ENCODE measurements at places on chromosomes 7 and 10.
A peak's percentile ranks its signal among the peaks of the same experiment; 100 is the strongest.

DNA sequence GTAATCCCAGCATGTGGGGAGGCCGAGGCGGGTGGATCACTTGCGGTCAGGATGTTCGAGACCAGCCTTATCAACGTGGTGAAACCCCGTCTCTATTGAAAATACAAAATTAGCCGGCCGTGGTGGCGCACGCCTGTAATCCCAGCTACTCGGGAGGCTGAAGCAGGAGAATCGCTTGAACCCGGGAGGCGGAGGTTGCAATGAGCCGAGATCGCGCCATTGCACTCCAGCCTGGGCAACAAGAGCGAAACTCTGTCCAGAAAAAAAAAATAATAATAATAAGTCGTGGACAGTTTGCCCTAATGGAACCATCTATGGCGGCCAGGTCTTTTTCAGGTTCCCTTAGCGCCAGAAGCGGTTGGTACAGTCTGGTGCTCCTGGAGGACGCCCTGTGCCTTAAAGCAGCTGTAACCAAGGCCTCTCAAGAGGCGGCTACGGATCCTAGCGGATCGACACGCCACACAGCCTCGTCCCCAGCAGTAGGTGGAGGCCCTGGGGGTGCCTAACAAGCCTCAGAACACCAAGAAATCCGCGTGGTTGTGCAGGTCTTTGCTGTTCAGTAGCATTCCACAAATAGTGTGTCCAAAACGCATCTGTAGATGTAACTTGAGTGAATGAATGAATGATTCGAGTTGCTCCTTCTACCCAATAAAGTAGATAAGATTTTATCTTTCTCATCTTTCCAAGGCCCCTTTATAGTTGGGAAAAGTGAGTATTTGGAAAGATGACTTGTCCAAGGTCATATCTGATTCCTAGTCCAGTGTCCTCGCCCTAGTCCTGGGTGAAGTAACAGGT lies 982 bp downstream of the PGAM1 start:
- DNase-seq = no peak

GRCh38 chr10:72158176-72158575 lies 57.6 kb upstream of the ANAPC16 start:
- DNase-seq = no peak

DNA sequence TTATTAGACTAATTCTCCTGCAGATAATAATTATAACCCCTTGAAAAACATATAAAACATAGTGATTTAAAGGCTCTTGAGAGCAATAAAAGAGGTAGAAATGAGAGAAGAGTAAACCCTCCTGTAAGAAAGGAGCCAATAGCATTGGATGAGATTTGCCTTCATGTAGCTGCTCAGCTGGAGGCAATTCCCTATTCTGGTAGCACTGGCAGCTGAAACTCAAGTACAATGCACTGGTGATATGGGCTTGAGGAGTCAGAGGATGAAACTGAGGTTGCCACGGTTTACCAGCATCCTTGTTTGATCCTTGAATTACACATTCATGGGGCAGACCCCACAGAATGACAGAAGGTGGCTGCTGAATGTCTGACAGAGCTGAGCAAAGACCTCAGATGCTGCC lies 76.4 kb downstream of the CTTNBP2 start:
- DNase-seq = no peak

DNA sequence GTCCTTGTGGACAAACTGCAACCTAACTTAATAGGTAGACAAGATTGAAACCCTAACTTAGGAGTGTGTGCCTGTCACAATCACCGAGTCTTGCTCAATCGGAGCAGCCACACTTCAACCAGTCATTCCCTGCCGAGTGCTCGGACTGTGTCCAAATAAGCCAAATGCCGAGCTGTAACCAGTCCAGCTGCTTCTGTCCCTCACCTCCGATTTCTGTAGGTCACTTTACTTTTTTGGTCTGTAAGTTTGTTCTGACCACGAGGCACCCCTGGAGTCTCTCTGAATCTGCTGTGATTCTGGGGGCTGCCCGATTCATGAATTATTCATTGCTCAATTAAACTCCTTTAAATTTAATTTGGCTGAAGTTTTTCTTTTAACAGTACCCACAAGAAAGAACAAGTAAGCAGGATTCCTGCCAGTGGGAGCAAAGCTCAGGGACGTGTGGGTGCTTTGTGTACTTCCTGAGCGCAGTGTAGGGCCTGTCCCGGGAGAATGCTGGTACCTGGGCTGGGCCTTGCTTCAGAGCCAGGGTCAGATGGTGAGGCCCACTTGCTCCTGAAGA lies 140.1 kb downstream of the ACTR3B start:
- DNase-seq = peak; percentile 24

GRCh38 chr10:124325633-124325914 lies 93.1 kb downstream of the OAT start:
- DNase-seq = peak; percentile 40

- DNase-seq = no peak
These were observed 3.4 kb downstream of the DNMBP start for GRCh38 chr10:100006243-100006886.

GRCh38 chr7:23468526-23469149 lies 1.7 kb downstream of the IGF2BP3 start:
- DNase-seq = no peak

DNA sequence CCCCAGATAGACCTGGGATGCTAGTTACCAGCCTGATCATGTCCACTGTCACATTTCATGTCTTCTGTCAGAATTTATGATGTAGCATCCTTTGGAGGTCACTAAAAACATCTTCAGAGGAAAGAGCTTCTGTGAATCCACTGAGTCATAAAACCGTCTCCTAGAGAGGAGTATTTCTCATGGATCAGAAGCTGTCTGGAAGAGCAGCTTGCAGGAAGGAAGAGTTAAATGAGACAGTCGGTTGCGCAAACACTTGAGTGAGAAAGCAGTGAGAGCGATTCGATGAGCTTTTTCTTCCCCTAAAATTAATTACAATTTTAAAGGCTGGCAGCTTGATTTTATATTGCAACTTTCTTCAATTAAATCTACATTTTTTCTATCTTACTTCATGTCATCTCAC lies 47.2 kb upstream of the WDR11 start:
- no peak for DNase-seq

DNA sequence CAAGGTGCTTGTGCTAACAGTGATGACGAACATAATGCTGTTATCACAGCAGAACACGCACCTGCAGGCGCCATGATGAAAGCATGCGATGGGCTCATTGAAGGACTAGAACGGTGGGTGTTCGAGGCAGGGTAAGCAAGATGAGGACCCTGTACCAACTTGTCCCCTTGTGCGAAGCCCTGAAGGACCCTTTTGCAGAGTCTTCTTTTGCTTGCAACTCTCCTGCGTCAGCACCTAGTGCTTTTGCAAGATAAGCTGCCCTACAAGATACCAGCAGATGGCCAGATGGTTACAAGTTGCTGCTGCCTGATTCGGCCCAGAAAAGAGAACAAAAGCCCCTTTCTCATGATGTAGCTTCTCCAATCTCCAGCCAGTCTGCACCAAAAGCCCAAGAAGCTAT lies 4.2 kb upstream of the IL15RA start:
- no peak for DNase-seq

DNA sequence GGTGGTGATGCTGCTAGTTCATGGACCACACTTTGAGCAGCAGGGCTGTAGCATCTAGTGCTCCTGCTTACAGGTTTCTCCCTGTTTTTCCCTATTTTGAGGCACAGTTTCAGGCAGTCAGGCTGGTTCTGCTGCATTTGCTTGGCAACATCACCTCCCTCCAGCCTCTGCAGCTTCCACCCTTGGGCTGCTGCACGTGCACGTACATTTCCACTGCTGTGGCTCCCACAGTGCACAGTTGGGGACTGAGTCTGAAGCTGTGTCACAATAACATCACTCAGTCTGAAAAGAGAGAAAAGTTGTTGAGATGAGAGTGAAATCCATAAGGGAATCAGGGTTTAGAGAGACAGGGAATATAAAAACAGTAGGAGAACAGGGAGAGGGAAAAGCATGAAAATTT lies 230.7 kb upstream of the FZD1 start:
- no peak for DNase-seq

DNA sequence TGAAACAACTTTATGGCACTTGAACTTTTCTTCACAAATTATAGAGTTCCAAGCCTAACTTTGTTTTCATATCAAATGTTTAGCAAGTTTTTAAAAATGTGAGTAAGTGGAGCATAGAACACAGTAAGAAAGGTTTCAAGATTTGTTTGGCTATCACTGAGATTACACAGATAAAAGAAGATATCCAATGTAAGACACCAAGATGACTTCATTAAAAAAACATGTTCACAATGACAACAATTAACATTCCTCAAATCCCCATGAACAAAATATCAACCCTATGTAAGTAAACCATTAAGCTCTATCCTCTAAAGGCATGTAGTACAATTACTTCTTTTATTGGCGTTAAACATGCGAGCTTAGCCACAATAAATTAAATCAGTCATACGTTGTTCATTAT lies 129.7 kb downstream of the RELN start:
- DNase-seq = no peak

DNA sequence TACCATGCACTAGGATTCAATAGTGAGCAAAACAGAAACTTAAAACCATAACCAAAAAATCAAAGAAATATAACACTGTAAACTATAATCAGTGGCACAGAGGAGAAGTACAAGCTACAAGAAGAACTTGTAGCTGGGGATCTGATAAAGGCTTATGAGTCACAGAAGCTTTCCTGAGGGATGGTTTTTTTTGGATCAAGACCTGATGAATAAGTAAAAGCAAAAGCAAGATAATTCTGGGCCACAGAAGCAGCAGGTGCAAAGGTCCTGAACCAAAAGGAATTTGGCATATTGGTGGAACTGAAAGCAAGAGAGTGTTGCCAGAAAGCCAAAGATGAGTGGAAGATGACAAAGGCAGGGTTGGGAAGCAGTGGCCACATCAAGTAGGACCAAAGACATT lies 37.4 kb upstream of the BET1 start:
- no peak for DNase-seq

DNA sequence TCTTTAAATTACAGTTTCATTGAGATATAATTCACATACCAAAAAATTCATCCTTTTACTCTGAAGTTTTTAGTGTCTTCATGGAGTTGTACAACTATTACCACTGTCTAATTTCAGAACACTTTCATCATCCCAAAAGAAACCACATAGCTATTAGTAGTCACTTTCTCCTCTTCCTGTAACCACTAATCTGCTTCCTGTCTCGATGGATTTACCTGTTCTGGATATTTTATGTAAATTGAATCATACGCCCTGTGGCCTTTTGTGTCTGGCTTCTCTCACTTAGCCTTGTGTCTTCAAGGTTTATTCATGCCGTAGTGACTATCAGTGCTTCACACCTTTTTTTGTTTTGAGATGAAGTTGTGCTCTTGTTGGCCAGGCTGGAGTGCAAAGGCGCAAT lies 135.5 kb downstream of the DOCK1 start:
- DNase-seq = no peak

DNA sequence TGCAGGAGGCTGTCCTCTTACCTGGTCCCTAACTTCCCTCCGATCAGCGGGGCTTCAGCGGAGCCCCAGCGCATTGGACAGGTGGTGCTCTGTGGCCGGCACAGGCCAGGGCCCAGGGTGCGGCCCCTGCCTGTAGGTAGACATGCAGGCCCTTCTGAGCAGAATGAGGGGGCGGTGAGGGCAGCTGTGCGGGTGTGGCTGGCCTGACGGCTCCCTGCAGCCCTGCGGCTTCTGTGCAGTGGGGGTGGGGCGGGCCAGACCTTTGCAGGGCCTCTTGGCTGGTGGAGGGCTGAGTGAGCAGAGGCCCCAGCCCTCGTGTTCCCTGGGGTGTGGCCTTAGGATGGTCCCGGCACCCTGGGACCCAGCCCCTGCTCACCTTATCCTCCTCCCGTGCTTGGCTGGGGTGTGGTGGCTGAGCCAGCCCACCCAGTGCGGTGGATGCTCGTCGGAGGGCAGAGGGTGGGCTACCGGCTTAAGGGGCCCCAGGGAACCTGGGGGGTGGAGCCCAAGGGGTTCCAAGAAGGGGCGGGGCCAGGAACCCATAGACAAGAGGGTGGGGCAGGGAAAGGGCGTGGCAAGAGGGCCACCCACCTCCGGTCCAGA lies 175.2 kb upstream of the TNRC18 start:
- no peak for DNase-seq

GRCh38 chr7:30332549-30332948 lies 48.2 kb downstream of the ZNRF2 start:
- no peak for DNase-seq

GRCh38 chr10:127866276-127867013 lies 26.3 kb downstream of the CLRN3 start:
- no peak for DNase-seq

DNA sequence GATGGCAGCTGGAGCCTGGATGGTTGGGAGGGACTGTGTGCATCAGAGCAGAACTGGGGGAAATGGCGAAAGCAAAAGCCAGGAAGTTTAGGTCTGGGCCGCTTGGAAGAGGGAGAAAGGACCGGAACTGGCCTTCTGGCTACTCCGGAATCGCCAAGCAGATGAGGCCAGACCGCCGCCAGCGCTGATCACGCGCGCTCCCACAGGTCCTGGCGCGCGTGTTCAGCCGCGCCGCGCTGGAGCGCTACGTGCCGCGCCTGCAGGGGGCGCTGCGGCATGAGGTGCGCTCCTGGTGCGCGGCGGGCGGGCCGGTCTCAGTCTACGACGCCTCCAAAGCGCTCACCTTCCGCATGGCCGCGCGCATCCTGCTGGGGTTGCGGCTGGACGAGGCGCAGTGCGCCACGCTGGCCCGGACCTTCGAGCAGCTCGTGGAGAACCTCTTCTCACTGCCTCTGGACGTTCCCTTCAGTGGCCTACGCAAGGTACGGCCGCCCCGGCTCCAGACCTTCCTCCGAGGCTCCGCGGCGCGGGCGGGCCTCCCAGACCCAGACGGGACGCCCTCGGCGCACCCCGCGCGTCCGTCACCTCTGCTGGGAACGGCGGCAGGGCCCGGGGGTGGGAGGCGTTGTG lies 2.0 kb downstream of the CYP26C1 start:
- DNase-seq = no peak

- no peak for DNase-seq
These were observed 60.7 kb downstream of the ZMIZ1 start for GRCh38 chr10:79129361-79129997.

DNA sequence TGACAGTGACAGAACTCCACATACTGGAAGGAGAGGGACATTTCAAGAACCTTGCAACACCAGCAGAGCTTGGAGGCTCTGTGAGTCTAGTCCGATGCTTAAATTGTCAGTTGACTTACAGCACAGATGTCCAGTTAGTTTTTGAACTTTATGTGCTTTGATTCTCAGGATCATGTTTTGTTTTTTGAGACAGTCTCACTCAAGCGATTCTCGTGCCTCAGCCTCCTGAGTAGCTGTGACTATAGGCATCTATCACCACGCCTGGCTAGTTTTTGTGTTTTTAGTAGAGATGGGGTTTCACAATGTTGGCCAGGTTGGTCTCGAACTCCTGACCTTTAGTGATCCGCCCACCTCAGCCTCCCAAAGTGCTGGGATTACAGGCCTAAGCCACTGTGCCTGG lies 31.8 kb upstream of the STEAP4 start:
- no peak for DNase-seq

- DNase-seq = no peak
These were observed 33.5 kb upstream of the ENO4 start for GRCh38 chr10:116815641-116816415.
